ENCODE measurements at places on chromosomes 4 and X.

- no peak for DNase-seq
These were observed 86.8 kb upstream of the NPFFR2 start for GRCh38 chr4:71944956-71945355.

DNA sequence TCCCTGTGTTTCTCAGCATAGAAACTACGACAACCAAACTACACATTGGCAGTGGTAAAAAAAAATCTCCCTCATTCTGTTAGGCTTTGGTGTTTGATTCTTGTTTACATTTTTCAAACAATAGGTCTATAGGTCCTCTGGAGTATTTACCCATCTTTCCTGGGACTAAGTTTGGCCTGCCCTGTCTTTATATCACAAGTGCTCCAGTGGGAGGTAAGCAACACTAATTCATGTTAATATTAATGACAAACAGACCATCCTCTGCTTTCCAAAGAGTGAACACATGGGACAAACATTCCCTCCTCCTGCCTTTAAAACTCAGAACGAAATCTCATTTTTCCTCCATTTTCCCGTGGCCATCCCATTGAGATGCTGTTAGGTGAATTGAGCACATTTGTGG, 514.1 kb upstream of the INTU start:
- no peak for DNase-seq

DNA sequence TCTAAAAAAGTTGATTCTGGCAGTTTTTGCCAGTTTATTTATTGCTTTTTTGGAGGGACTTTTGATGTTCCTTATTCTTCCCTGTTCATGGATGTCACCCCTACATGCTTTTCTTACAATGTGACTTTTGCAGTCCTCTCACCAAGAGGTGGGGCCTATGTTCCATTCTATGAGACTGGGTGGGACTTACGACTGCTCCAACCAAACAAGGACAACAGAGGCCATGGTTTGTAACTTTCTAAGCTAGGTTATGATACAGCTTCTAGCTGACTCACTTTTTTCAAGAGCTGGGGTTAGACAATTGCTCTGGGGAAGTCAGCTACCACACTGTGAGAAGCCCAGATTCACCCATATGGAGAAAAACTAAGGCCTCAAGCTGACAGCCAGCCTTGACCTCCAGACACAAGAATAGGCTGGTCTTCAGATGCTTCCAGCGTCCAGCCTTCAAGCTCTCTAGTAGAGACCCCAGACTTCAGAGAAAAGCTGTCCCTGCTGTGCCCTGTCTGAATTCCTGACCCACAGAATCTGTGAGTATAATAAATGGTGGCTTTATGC, 39.5 kb downstream of the ENOPH1 start:
- DNase-seq = no peak

DNA sequence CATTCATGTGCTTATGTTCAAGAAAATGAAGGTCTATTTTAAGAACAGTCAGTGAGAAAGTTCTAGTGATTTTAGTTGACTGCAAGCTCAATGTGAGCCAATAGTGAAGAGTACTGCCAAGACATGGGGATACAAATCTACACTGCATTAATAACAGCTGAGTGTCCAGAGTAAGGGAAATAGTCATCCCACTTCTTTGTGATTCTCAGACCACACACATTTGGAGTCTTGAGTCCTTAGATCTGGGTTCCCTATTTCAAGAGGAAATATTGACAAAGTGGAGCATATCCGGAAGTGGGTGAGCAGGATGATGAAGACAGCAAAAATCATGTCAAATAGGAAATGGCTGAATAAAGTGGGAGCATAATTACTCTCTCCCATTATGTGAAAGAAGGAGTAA, 171.1 kb downstream of the LARP7 start:
- no peak for DNase-seq

DNA sequence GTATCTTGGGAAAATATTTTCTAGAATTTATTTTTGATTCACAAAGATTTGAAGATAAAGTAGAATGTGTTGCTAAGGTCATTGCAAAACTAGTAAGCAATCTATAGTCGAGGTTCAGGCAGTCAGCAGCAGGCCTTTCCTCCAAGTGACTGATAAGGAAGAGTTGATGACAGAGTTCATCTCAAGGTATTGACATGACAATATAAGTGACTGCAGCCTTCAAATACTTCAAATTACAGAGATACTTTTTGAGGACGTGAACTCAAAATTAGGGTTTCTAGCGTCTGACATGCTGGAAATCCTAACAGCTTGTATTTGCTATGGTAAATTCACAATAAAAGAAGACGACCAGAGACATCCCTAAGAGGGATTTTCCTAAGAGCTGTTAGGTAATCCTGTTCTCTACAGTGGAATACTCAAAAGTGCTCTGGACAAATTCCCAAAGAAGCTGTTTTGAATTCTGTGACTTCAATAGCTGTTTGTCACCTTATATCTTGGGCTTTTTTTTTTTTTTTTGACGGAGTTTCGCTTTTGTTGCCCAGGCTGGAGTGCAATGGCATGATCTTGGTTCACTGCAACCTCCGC, 7.4 kb downstream of the ARHGAP10 start:
- DNase-seq = no peak

- DNase-seq = no peak
These were observed 17.7 kb downstream of the AMOT start for GRCh38 chrX:112822892-112823291.

DNA sequence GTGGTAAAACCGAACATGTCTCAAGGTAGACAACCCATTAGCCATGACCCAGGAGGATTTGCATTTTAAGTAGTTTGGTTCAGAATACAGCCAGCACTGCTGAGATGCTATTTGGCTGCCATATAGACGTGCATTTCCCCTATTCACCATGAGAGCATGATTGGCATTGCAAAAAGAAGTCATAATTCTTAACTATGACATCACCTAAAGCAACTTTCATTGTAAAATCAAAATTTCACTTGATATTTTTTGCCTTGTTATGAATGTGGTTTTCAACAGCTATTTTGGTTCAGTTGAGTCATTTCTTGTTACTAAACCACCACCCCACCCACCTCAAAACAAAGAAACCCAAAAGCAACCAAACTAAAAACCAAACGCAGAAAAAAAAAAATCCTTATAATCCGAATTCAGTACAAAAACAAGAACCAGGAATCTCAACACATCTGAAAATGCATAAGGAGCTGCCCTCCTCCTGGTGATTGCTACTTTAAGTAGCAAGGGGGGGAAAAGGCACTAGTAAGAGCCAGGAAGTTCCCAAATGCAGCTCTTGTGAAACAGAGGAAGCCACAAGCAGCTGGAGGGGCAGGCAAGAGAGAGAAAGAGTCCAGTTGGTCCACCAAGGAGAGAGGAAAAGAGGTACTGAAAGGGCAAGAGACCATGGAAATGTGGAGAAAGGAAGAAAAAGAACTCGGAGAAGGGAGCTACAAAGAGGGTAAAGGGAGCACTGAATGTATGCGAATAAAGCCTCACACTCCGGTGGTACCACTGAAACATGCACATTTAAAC, 3.1 kb downstream of the SLITRK4 start:
- no peak for DNase-seq

DNA sequence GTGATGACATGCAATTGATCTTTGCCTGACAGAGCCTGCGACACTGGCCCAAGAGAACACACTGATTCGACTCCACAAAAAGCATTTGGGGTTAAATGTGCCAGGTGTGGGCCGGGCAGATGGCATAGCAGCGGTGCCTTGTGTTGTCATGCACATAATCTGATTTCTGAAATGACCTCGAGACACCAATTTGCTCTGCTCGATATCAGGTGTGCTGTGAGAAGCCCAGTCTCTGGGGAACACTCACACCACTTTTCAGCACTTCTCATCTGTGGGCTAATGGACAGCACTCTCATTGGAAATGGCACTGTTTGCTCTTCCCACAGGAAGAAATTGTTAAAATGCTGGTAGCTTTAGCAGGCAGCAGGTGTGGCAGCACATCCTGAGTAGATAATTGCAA, 738.3 kb upstream of the TENM3 start:
- DNase-seq = no peak

DNA sequence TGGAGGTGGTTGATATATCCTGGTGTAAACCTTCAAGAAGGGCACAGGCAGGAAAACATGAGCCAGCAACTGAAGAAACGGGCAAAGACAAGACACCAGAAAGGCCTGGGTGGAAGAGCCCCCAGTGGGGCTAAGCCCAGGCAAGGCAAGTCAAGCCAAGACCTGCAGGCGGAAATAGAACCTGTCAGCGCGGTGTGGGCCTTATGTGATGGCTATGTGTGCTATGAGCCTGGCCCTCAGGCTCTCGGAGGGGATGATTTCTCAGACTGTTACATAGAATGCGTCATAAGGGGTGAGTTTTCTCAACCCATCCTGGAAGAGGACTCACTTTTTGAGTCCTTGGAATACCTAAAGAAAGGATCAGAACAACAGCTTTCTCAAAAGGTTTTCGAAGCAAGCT, 7.2 kb downstream of the ZFP42 start:
- no peak for DNase-seq

DNA sequence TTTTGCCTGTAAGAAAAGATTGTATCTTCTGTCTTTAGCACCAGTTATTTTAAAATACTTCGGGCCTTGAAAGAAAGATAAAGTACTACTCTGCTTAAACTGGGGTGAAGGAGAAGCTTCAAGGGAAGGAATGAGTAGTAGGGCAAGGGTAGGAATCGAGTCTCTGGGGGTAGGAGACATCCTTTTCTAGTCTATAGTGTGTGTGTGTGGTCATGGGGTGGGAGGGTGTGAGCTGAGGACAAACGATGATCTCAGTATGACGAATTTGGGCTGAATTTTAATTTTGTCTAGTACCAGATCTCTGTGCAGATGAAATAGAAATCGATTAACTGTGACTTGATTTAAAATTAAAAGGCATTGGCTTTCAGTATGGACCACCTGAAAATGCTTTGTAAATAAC, 3.3 kb upstream of the MYOZ2 start:
- no peak for DNase-seq

DNA sequence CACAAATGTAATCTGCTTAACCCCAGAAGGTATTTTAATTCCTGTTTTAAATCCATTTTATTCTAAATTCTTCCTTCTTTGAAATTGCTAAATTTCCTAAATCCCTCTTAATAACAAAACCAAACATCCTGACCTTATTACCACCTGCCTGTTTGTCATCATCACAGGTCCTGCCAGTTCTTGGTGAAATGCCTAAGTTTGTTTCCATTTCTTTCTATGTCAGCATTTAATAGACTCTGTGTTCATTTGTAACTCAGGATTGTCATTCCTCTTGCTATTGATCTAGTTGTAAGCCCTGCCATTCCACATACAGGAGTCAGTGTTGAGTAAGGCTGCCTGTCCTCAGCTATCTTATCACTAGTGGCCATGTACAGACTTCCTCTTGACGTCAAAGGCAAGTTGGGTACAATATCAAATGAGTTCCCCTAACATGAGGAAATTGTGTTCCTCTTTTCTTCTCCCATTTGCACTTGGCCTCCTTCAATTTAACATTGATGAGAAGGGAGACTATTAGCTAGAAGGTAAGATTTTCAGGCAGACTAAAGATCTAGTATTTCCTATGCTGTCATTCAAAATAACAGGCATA, 440.1 kb downstream of the AFF2 start:
- no peak for DNase-seq

Data from stimulated activated CD4-positive, alpha-beta T cell treated with anti-CD3 and anti-CD28 coated beads, Interleukin-4, amount 100 ng/mL, for 24 hours (primary cell).